ENCODE measurements at places on chromosomes 13 and 19.

GRCh38 chr13:26698392-26699196 is 62.0 kb downstream of the GPR12 start:
- peak; percentile 53 for DNase-seq

- DNase-seq = no peak
Measured at GRCh38 chr19:49337267-49338022, 2.2 kb downstream of the CD37 start.

DNA sequence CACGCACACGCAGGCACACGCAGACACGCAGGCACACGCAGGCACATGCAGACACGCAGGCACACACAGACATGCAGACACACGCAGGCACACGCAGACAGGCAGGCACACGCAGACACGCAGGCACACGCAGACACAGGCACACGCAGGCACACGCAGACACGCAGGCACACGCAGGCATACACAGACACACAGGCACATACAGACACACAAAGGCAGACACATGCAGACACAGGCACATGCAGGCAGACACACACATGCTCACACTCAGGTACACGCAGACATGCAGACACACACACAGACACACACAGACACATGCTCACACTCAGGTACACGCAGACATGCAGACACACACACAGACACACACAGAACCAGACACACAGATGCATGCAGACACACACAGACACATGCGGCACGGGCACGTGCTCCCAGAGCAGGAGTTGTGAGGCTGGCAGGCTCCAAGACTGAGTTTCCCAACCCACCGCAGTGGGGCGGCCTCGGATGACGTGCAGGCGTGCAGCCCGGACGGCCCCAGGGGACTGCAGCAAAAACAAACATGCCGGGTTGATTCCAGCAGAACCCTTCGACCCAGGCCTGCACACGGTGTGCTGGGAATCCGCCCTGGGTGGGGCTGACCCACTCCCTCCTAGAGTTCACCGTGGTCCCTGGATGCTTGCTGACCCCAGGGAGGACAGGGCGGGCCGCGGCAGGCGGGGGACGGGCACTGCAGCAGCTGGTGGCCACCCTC is 100.0 kb downstream of the GADD45B start:
- no peak for DNase-seq

DNA sequence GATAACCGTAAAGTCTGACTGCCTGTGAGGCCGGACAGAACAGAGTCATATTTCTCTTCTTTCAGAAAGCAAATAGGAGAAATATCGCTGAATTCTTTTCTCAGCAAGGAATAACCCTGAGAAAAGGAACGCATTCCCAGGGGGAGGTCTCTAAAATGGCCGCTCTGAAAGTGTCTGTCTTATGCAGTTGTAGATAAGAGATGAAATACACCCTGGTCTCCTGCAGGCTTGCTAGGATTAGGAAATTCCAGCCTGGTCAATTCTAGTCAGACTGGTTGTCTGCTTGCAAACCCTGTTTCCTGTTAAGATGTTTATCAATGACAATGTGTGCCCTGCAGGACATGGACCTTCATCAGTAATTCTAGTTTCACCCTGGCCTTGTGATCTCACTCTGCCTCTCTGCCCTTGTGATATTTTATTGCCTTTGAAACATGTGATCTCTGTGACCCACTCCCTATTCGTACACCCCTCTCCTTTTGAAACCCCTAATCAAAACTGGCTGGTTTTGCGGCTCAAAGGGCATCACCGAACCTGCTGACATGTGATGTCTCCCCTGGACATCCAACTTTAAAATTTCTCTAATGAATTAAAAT is 934.8 kb upstream of the SPRY2 start:
- no peak for DNase-seq

DNA sequence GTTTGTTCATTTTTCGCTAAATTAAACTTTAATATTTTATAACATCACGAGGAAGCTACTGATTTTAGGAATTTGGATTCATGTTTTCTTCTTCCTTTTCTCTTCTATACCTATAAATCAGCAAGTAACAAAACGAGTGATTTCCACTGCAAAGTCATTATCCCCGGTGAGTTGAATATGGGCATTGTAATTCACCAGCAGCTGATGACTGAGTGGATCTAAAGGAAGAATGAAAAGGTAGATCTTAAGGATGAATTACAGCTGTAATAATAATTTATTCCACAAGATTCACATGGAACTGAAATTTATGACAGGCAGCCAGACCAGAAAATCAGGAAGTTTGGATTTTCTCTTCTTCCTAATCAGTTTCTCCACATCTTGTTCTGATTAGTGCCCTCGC is 111.4 kb downstream of the GPC6 start:
- no peak for DNase-seq

DNA sequence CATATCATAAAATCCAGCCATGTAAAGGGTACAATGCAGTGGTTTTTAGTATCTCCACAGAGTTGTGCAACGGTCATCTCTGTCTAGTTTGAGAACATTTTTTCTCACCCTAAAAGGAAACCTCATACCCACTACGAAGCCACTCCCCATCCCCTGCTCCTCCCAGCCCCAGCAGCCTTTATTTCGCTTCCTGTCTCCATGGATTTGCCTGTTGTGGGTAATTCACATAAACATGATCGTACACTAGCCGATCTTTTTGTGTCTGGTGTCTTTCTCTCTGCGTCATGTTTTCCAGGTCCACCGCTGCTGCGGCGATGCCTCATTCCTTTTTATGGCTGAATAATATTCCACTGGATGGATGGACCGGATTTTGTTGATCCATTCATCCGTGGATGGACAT is 28.6 kb downstream of the BICRA start:
- peak; percentile 21 for DNase-seq

DNA sequence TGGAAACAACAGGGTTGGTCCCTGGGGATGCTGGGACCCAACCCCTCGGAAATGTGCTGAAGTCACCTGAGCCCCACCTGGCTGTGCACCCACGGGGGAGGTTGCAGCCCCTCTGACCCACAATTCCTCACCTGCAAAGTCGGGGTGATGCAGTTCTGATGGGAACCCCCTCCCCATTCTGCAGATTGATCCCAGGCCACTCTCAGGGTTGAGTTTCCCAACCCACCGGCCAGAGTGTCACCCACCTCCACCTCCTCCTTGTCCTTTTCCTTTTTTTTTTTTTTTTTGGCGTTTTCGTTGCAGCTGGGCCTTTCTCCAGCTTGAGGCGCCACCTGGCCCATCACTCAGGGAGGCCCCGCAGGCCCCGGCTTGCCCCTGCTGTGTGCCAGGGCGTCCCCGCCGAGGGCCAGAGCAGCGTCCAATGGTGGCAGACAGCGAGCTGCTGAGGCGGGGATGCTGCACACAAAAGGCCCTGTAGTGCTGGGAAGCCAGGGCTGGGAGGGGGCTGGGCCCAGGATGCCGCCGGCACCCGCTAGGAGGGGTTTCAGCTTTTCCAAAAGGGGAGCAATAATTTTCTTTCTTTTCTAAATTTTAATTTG is 4.6 kb downstream of the PIK3R2 start:
- DNase-seq = no peak

DNA sequence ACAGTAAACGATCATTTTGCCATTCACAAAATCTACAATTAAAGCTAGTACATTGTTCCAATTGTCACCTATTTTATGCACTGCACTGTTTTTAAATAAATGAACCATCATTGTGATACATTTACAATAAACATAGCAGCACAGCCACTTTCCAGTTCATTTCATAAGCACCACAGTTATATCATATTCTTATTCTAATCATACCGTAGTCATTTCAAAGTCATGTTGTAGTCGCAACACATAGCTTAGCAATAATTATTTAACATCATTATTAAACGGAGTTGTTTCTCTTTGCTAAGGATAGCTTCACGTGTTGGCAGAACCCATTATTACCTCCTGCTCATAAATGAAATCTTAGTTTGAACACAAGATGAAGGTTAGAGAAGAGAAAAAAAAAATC is 2.2 kb upstream of the PCDH9 start:
- DNase-seq = no peak

DNA sequence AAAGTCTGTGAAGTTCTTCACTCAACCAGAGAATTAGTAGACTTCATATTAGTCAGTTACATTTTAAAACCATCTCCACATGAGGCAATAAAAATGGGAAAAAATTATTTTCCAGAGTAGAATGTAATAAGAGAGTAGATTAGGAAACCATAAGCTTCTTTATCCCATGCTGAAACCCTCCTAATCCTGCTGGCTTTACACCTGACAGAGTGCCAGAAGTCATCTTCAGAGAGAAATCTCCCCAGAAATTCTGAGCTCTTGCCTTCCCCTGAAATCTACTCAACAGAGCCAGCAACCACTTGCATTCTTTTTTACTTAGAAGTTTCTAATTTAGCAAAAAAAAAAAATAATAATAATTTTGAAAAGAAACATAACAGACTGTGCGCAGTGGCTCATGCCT is 279.9 kb downstream of the NHLRC3 start:
- no peak for DNase-seq

DNA sequence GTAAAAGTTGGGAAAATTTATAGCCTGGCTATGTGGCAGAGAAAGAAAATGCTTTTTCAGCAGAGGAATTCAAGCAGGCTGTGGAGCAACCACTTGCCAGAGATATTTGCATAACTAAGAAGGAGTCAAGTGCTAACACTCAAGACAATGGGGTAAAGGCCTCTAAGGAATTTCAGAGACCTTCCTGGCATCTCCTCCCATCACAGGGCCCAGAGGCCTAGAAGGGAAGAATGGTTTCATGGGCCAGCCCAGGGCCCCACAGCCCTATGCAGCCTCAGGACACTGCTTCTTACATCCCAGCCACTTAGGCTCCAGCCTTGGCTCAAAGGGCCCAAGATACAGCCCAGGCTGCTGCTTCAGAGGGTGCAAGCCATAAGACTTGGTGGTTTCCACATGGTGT is 14.3 kb downstream of the SLC15A1 start:
- no peak for DNase-seq

GRCh38 chr13:23736541-23736940 is 152.7 kb downstream of the MIPEP start:
- DNase-seq = no peak

GRCh38 chr19:13382633-13382938 is 123.7 kb downstream of the CACNA1A start:
- no peak for DNase-seq

- no peak for DNase-seq
Measured at GRCh38 chr13:24670174-24670573, 10.0 kb upstream of the ATP12A start.

DNA sequence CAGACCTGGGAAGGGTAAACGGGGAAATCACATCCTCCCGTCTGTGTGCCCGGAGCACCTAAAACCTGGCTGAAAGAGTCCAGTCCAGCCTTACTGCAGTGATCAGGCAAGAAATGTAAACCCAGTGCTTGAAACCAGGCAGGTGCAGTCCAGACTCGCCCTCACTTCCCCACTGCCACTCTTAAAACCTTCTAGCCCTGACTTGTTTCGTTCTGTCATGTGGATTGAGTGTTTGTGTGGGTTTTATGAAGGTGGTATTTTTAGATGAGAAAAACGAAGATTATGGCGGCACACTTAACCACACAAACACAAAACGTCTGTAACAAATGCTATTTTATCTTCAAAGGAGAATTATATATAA is 839 bp upstream of the CKAP2 start:
- DNase-seq = no peak

DNA sequence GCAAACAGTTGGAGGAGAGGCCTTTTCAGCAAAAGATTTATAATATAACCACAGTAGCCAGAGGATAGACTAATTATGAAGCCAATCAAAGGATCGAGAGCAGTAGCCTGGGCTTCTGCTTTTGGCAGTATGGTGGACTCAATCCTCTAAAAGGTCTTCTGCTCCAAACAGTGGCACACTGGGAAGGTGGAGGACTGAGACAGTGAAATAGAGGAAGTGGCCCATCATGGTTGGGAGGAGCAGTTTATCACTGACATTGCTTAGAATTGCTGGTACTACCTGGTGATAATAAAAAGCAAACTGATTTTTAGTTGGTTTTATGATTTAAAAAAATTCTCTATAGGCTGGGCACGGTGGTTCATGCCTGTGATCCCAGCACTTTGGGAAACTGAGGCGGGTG is 20.9 kb upstream of the PLAUR start:
- no peak for DNase-seq

DNA sequence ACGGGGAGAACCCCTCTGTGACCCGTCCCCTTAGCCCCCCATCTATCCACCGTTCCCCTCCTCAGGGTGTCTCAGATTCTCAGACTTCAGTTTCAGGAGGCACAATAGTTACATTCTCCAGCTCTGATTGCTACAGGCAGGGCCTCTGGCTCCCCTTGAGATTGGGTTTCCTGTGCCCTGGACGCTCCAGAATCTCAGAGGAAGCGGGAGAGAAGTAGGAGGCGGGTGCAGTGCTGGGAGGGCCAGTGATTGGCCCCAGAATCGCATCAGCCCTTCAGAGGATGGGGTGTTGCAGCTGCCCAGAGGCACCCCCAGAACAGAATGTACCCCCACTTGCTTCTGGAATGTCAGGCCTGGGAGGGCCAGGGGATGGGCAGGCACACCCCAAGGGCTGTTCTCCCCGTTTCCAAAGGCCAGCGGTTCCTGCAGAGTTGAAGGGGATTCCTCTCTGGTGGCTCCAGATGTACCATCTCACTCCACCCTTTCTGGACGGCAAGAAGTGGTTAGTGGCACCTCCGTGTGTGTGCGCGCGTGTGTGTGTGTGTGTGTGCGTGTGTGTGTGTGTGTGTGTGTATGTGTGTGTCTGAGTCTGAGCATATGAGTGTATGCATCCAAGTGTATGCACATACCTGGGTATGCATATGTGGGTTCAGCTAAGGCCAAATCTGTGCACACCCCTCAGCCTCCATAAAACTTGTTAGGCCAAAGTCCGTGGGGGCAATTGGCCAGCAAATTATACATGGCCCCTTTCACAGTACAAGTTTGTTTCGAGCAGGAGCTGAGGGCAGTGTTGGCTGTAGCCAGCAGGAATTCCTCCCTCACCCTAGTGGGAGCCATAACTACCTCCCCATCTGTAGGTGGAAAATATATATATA is 35.5 kb downstream of the LYL1 start:
- no peak for DNase-seq

DNA sequence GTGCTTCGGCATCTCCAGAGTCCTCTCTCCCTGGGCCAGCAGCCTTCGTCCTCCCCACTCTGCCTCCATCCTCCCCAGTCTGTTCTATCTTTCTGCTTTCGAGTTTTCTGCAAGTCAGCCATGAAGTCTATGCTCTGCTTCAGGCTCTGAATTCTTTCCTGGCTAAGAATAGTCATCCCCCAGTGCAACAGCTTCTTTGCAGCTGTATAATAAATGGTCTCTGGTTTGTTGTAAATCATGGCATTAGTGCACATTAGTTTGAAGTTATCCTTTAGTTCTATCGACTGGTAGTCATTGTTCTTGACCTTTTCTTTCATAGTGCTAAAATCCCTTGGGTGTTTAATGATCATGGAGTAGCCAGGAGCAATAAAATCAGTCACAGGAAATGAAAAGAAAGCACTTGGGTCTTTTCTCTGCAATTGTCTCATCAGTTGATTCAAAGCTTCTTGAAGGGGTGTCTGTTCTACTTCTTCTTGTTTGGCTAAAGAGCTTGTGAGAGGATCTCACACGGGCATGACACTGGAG is 46.2 kb upstream of the SOX21 start:
- no peak for DNase-seq

DNA sequence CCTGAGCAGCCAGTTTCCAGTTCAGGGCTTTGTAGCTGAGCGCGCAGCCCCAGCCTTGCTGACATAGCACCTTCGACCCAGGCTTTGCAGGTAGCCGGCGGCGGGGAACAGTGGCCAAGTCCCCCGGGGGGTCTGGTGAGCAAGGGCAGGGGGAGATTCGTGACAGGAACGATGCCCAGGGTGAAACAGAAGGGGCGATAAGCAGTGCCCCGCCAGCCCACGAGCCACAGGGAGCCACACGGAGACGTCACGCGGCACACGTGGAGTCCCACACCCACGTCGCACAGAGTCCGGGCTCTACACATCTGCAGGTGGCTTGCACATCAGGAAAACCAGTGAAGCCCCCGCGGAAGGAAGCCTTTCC is 127.2 kb downstream of the SOX1 start:
- DNase-seq = no peak

- DNase-seq = no peak
Measured at GRCh38 chr13:95745289-95745688, 68.3 kb downstream of the DNAJC3 start.

Data from inflammatory macrophage treated with lipopolysaccharide for 1 hour (primary cell).